ENCODE measurements at places on chromosomes 2 and 18. TPM values are rescaled to one million over a fixed set of nuclear protein-coding genes. Genes with fewer than 3 reads are reported as not detected.

FNDC4 gene
- 19.4 TPM for total RNA-seq

SALL3 gene
- total RNA-seq: not detected

CHRND gene
- total RNA-seq: not detected

MTCL1 gene
- total RNA-seq: 32.9 TPM

SH3RF3 gene
- total RNA-seq: 1.9 TPM

TLX2 gene
- 1.4 TPM for total RNA-seq

MYL12B gene
- total RNA-seq: 398 TPM

KLHL41 gene
- 2.5 TPM for total RNA-seq

CFC1 gene
- not detected for total RNA-seq

Measured in bronchial smooth muscle cell (primary cell).